Jurkat, Clone E6-1 (cell line): ENCODE measurements at places on chromosomes 2 and 18.

DNA sequence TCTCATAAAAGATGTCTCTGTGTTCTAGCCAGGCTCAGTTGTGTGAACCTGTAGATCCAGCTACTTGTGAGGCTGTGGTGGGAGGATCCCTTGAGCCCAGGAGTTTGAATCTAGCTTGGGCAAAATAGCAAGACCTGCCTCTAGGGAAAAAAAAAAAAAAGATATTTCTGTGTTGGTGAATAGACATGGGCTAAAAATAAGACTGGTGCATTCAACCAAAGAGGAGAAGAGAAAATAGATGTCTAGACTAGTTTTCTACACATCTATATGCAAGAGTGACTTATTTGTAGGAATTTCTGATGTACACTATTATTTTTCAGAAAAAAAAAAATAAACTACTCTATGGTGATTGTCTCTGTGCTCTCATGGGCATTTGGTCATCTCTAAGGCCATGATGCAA, 555.1 kb downstream of the BCL11A start:
- no peak for DNase-seq

- no peak for DNase-seq
Observed at GRCh38 chr2:10385501-10385900, 62.6 kb downstream of the ODC1 start.

GRCh38 chr2:28640260-28640907, 111.2 kb upstream of the PPP1CB start:
- DNase-seq, result no peak

- DNase-seq, result no peak
Observed at GRCh38 chr18:51999351-51999750, 340.6 kb upstream of the DCC start.

GRCh38 chr2:43318791-43319190, 92.4 kb upstream of the ZFP36L2 start:
- DNase-seq, result no peak

DNA sequence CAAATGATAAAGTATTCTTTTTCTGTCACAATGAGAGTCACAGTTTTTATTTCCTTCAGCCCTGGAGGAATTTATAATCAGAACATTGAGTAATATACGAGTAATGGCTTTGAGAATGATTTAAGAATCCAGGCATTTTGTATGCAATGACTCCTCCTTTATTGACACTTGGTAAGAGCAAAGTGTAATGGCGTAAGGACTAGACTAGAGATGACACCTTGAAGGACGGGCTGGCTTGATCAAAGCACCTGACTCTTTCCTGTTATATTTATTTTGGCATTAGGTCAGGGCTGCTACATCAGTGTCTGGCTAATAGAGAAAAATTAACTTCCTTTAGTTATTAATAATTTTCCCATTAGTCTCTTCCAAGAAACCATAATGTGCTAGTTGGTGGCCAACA, 482.4 kb upstream of the GCFC2 start:
- no peak for DNase-seq
